ENCODE measurements at places on chromosomes 12 and 14.

- no peak for DNase-seq
Measured at GRCh38 chr12:5498076-5498475, 66.2 kb downstream of the NTF3 start.

DNA sequence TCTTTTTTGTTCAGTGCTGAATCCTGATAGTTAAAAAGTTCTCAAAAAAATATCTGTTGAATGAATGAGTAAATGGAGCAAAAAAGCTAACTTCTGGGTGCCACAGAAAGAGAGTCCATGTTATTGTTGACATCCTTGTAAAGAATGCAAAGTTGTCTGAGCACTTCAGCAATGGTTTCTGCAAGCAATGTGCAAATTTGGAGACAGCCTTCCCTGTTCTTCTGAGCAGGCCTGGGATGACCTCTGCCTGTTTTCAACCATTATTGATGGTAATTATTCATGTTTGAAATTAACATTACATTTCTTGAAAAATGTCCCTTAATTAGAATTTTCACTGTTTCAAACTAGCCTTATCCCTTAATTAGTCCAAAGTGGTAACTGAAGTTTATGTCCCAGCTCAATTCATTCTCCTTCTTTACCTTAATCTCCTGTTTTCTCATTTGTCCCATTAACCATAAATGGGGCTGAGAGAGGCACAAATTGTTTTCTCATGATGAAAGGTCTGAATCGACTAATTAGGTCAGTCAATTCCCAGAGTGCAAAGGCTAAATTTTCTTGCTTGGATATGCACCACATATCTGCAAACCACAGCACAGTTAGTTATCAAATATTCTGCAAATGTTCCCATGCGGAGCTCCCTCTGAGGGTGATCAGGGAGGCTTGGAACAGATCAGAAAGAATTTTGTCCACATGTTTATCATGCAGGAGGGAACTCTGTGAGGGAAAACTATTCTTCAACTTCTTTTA lies 139.4 kb upstream of the KRR1 start:
- DNase-seq: no peak

- peak; percentile 54 for DNase-seq
Measured at GRCh38 chr12:27824126-27824842, 44.2 kb upstream of the MANSC4 start.

- DNase-seq: no peak
Measured at GRCh38 chr14:22408547-22408946, 180.5 kb downstream of the DAD1 start.

- DNase-seq: no peak
Measured at GRCh38 chr14:58146399-58146798, 5.6 kb downstream of the ARMH4 start.

- no peak for DNase-seq
Measured at GRCh38 chr12:81259360-81259759, 181.5 kb downstream of the ACSS3 start.

DNA sequence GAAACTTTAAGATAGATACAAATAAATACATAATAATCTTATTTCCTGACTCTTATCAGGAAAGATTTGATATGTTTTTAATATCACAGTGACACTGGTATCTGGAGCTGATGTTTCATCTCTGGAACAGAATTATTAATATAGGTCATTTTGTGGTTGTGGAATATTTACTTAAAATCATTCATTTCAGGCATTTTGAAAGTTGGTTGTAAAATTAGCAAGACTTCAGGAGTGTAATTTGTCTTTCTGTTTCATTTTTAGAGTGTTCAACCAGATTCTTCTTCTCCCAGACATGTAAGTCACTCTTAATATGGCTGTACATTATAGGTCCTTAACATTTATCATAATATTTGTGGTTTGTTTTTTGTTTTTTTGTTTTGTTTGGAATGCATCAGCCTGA lies 115.7 kb downstream of the PCNX1 start:
- DNase-seq: no peak
